ENCODE measurements at places on chromosomes 7 and 10. TPM values are rescaled to one million over a fixed set of nuclear protein-coding genes. Genes with fewer than 3 reads are reported as not detected.
A peak's percentile ranks its signal among the peaks of the same experiment; 100 is the strongest.

Gene IFIT1B
- total RNA-seq, result 1.1 TPM

Gene GIMAP5
- 11.6 TPM for total RNA-seq

Gene CPN1
- total RNA-seq, result 0.09 TPM

DNA sequence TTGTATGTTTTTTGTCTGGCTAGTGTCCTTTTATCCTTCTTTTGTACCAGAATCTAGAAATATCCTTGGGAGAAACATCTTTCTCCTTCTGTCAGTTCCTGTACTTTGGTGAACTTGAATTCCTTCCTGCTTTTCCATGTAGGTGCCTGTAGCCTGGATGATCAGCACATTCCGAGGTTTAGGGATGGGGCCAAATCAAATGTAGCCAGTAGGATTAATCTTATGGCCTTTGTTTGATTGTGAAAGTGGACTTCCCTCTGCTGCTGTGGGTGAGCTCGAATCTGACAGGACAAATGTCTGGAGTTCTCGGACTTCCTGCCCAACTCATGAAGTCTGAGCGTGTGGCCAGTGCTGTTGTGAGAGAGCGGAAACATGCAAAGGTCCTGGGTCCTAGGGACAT is 33.2 kb upstream of the NAMPT start:
- no peak for DNase-seq

DNA sequence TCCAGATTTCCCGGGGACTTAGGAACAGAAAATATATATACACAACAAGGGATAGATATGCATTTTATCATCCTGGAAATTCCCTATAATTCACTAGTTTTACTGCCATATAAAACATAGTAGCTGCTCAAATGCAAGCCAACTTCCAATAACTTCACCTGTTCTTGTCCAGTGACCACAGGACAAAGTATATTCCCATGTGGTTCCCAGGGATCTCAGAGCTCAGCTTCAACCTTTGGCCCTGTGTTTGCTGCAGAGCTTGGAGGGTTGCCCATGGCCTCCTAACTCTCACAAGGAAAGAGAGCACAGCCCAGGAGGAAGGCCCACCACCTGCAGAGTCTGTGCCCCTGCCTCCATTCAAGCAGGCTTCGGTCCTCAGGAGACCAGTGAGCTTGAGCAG is 4.5 kb upstream of the DRGX start:
- DNase-seq, result no peak

Gene FAM241B
- total RNA-seq, result 0.18 TPM

- no peak for DNase-seq
Observed at GRCh38 chr10:94846204-94846603, 83.7 kb downstream of the CYP2C19 start.

DNA sequence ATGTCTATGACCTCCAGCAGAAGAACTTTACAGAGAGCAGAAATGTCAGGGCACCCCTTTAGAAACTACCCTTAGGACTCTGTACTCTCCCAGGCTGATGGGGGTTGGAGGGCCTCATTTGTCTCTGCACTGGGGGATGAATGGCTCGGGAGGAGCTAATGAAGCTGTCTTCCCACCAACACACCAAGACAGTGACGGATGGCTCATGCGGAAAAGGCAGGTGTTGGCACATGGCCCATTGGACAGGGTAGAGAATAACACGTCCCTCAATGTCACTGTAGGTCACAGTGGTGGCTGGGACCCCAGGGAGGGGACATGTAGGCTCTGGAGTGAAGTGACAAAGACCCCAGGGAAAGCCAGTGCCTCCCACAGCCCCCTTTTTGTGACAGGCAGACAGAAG is 64.0 kb upstream of the PCBD1 start:
- DNase-seq, result peak; percentile 60

Gene SLC18A3
- not detected for total RNA-seq

DNA sequence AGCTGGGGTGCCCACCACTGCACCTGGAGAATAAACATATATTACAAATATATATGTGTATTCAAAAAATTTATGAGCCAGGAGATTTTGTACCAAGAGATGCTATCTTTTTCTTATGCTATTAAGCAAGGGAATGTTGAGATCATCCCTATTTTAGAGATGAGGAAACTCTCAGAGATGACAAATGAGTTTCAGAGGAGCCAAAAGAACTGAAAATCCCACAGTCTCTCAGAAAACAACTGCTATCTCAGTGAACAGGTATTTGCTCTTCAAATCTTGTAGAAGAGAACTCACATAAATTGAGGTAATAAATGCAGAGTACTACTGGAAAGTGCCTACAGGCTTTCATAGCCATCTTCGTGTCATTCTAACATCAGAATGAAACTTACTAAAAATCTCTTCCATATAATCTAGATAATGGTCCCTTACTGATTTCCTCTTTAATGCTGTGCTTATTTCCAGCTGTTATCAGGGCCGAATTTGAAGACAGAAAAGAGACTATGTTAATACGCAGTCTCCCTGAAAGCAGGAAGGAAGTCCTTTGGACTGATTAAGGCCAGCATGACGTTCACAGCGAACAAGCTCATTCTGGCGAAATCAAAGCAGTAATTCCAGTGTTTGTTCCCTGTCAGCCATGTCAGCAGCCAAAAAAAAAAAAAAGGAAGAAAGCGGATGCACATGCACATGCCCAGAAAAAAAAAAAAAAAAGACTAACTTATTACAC is 29.4 kb upstream of the ANAPC16 start:
- peak; percentile 86 for DNase-seq

GRCh38 chr7:100190048-100190711 is 12.5 kb downstream of the STAG3 start:
- peak; percentile 78 for DNase-seq

- DNase-seq, result no peak
Observed at GRCh38 chr10:11335167-11335652, 276.2 kb downstream of the USP6NL start.

DNA sequence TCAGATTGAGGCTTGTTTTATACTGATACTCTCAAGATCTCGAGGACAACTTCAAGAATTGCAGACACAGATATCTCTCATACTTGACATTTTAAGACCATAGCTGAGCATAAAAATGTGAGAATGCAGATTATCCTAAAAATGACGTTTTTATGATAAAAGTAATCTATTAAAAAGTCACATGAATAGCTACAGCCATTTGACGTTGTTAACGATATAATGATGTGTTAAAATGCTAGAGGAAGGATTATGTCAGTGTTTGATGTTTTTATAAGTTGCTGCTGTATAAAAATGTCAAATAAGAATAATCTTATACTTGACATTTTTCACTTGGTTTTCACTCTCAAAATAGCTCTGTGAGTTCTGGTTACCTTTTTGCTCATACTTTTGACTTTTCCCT is 67.1 kb upstream of the NPVF start:
- DNase-seq, result no peak

Gene XRCC2
- total RNA-seq, result 3.5 TPM

Gene GRID1
- total RNA-seq, result 2.7 TPM

Gene CCDC7
- 34.6 TPM for total RNA-seq

Gene ZNF488
- total RNA-seq, result 1.2 TPM

DNA sequence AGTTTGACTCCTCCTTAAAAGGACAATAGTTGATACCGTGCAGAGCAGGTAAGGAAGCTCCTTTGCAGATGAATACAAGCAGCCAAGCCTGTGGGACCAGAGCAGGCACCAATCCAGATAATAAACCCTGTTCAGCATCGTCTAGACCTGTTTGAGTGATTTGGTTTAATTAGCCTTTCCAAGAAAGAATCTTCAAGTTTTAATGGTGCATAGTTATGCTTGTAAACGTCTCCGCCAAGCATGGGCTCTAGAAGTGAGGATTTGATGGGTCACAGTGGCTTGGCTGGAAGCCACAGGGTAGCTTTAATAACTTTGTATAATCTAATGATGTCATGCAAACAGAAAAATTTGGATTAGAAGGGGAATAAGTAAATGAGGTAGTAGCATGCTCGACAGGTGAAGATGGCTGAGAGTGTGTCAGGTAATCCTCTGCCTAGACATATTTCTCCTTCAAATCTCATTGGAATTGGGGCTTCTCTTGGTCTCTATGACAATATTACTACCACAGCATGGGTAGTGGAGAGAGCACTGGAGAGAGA is 188.4 kb downstream of the DYNC1I1 start:
- no peak for DNase-seq

GRCh38 chr10:106722524-106722923 is 442.0 kb downstream of the SORCS1 start:
- DNase-seq, result no peak

DNA sequence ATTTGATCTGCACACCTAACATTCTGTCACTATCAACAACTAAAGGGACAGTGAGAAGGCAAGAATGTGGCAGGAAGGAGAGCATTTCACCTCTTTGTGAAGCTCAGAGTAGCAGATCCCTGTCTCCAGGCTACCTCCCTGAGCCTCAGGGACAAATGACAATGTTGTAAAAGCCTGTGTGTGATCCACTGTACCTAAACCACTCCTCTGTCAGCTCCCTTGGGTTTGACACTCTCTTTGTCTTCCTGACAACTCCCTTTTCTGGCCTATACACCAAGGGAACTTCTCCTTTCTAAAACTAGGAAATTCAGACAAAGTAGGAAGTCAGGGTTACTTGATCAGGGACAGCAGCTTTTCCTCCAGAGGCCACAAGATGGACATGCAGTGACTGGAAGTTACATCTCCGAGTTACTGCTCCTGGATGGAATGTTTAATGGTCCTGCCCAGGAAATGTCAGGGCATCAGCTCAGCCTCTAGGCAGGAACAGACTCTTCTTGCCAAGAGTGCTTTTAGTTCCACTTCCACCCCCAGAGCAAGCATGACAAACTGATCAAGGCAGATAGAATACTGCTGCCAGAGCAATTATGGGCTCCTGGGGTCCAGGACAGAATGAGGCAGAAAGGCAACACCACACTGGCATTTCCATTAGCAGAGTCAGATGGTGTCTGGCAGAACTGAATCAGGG is 1014.5 kb upstream of the LRRTM3 start:
- peak; percentile 70 for DNase-seq
